ENCODE measurements at places on chromosomes 12 and 14. TPM values are rescaled to one million over a fixed set of nuclear protein-coding genes. Genes with fewer than 3 reads are reported as not detected.

ST8SIA1 gene
- 2.5 TPM for total RNA-seq

NTN4 gene
- total RNA-seq, result 0.06 TPM

KRT7 gene
- total RNA-seq, result 12.5 TPM

P2RX2 gene
- total RNA-seq, result not detected

- H3K4me1 ChIP-seq, result no peaks in the 10 kb centered on the region
- H3K27ac ChIP-seq, result no peak overlapping the region
- H3K27me3 ChIP-seq, result peaks cover 12% of the 10 kb centered on the region
- no peak overlapping the region for H3K4me3 ChIP-seq
- no peaks in the 10 kb centered on the region for H3K36me3 ChIP-seq
These were observed 47.7 kb upstream of the GRIP1 start for GRCh38 chr12:66726556-66726955.

GRCh38 chr14:22699801-22700564, 55.8 kb upstream of the OR6J1 start:
- H3K4me3 ChIP-seq, result no peak overlapping the region
- no peaks in the 10 kb centered on the region for H3K36me3 ChIP-seq
- no peaks in the 10 kb centered on the region for H3K4me1 ChIP-seq
- peaks cover 32% of the 10 kb centered on the region for H3K27me3 ChIP-seq
- no peak overlapping the region for H3K27ac ChIP-seq
